ENCODE measurements at places on chromosomes 13 and 19.

DNA sequence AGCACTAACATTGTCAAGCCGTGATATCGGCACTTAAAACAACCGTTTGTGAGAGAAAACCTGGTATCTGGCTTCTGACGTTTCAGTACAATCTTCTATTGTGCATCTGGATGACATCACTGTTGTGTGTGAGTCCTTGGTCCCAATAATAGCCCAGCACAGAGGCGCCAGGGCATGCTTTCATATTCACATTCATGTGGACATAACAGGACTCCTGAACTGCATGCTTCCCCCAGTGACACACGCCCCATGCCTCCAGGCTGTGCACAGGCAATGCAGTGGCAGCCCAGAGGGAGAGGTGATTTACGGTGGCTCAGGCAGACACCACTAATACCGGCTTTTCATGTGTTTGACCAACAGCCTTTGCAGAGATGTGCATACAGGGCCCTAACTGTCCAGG lies 58.1 kb downstream of the MRPL57 start:
- DNase-seq, result no peak

- no peak for DNase-seq
Measured at GRCh38 chr13:56396318-56396717, 744.4 kb upstream of the PRR20A start.

GRCh38 chr19:38385804-38386257 lies 2.0 kb downstream of the GGN start:
- no peak for DNase-seq

DNA sequence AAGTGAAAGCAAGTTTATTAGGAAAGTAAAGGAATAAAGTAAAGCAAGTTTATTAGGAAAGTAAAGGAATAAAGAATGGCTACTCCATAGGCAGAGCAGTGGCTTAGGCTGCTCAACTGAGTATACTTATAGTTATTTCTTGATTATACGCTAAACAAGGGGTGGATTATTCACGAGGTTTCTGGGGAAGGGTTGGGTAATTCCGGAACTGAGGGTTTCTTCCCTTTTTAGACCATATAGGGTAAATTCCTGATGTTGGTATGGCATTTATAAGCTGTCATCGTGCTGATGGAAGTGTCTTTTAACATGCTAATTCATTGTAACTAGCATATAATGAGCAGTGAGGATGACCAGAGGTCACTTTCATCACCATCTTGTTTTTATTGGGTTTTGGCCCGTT lies 194.3 kb downstream of the DLEU7 start:
- no peak for DNase-seq

DNA sequence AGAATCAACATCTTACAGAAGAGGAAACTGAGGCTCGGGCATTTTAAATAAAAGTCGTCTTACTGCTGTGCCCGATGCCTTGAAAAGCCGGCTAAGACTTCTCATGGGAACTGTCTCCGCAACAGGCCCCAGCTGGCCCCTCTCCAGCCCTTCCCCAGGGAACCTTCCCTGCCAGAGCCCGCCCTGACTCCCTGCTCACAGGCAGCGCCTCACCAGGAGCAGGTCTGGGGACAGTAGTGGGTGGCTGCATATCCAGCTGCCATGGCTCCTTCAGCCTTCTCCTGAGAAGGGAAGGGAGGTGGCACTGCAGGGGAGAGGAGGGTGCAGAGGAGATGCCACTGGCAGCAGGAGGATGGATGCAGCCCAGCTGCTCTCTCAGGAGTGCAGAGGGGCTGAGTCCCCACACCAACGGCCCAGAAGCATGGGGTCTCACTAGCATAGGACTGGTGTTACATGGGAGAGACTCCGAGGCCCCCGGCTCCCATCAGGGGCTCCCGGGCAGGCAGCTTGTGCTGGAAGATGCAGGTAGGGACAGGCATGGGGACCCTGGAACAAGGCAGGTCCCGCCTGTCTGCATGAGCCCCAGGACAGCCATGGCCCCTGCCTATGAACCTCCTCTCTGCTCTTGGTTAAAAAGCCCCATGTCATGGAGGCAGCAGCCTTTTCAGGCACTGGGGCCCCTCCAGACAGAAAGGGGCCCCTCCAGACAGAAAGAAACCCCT lies 216.4 kb upstream of the SGCG start:
- no peak for DNase-seq
